ENCODE measurements at places on chromosomes 4 and X.

DNA sequence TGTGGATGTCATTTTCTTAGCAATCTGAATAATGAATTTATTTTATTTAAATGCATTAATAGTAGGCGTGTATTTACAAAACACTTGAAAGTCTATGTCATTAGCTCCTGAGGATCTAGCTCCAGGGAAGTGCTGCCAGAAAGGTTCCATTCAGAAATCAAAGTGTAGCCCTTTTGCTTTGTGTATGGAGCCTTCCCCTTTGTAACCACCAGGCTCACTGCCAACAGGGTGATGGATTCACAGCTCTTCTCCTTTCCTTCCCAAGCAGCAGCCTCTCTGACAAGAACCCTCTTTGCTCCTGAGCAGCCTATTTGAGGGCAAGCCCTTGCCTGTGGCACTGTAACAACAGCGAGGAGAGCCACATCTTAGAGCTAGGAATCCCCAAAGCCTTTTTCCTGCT is 286.0 kb upstream of the RASGEF1B start:
- DNase-seq: no peak

DNA sequence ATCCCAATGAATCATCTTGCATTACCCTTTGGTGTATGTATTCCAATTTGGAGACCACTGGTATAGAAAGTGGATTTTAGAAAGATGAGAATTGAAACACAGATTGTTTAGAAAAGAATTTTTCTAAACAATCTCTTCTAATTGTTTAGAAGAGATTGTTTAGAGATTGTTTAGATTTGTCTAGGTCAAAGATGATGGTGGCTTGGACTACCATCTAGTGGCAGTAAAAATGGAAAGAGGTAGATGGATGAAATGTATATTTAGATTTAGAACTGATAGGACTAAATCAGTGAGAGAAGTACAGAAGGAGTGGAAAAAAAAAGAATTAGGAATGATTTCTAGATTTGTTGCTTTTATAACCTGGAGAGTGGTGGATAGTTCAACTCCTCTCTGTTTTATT is 70.6 kb downstream of the ARSJ start:
- no peak for DNase-seq

- no peak for DNase-seq
These were observed 50.4 kb downstream of the USP11 start for GRCh38 chrX:47283015-47283771.

DNA sequence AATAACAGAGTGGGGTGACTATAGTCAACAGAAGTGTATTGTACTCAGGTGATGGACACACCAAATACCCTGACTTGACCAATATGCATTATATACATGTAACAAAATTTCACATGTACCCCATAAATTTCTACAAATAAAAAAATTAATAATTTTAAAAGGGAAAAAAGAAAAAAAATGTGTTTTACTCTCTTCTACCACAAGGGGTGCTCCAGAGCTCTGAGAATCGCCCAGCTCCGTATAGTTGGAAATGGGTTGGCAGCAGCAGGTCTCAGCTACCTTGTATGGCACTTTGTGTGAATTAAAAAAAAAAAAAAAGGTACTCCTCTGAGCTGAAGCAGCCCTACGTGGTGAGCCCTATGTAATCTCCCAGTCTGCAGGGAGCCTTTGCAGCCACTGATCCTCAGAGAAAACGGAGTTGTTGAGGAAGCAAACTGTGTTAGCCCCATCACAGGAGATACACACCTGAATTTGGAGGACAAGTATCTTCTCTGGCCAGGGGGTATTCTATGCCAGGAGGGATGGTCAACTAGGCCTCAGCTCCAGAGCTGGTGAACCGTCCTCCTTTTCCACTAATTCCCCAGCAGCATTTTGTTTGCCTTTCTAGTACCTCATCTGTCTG is 17.2 kb upstream of the POLA1 start:
- no peak for DNase-seq

GRCh38 chr4:143531788-143532491 is 18.4 kb downstream of the SMARCA5 start:
- DNase-seq: no peak

DNA sequence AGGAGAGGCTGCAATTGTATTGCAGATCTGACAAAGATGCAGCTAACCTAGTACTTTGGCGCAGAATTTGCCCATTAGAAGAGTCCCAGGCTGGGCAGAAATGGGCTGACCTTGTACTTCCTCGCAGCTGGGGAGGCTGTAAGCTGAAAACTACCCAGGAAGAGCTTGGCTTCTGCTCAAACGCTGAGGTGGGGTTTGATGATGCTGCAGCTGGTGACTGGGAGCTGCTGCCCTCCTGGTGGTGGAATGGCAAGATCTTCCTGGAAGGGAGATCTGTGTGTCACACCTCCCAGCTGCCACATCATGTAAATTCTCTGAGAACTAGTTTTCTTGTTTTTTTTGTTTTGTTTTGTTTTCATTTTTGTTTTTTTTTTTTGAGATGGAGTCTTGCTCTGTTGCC is 17.4 kb downstream of the CCNG2 start:
- DNase-seq: no peak

- DNase-seq: no peak
These were observed 54.7 kb downstream of the TMEM131L start for GRCh38 chr4:153520801-153521329.

GRCh38 chrX:30060718-30061117 is 154.6 kb upstream of the MAGEB2 start:
- DNase-seq: no peak

- no peak for DNase-seq
These were observed 86.8 kb downstream of the HHIP start for GRCh38 chr4:144732584-144733428.

GRCh38 chr4:54661686-54662085 is 3.9 kb downstream of the KIT start:
- no peak for DNase-seq
